ENCODE measurements at places on chromosomes 2 and 18. TPM values are rescaled to one million over a fixed set of nuclear protein-coding genes. Genes with fewer than 3 reads are reported as not detected.

Gene RPIA
- total RNA-seq: 9.8 TPM

DNA sequence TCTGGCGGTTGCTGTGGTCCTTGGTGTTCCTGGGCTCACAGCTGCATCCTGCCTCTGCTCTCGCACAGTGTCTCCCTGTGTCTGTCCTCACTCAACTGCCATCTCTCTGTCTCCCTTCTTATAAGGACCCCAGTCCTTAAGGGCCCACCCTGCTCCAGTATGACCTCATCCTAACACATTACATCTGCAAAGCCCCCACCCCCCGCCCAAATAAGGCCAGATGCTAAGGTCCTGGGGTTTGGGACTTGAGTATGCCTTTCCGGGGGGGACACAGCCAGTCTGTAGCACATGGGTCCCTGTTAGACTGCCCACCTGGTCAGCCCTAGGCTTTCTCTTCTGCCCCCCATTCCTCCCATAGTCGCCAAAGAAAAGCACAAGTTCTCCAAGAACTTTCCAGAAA lies 40.7 kb downstream of the FER1L5 start:
- no peaks in the 10 kb centered on the region for H3K4me1 ChIP-seq
- no peak for DNase-seq
- H3K4me3 ChIP-seq: no peak overlapping the region
- no peak overlapping the region for H3K27ac ChIP-seq

- H3K36me3 ChIP-seq: no peaks in the 10 kb centered on the region
- no peaks in the 10 kb centered on the region for H3K4me1 ChIP-seq
- no peak overlapping the region for H3K27ac ChIP-seq
- DNase-seq: no peak
- no peaks in the 10 kb centered on the region for H3K27me3 ChIP-seq
Observed at GRCh38 chr2:64498438-64498837, 25.7 kb upstream of the AFTPH start.

DNA sequence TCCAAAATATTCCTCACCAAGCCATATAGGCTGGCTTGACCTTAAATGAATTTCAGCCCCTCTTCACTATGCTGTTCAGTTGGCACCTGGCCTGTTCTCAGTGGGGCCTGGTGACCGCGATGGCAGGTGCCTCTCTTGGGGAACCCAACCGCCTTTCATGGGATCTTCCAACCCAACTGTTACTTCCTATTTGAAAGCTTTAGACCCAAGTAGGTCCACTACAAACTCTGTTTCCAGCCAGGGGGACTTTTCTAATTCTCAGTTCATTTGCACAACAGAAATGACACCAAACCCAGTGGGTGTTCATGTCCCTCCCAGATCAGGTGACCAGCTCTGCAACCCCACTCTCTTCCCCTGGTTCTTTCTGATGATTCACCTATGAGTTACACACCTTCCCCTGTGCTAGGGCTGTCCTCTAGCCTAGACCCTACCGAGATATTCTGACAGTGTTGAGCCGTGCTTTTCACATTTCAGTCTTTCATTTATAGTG lies 35.6 kb upstream of the NDUFV2 start:
- H3K4me1 ChIP-seq: no peaks in the 10 kb centered on the region
- no peak overlapping the region for H3K4me3 ChIP-seq
- no peaks in the 10 kb centered on the region for H3K27me3 ChIP-seq

DNA sequence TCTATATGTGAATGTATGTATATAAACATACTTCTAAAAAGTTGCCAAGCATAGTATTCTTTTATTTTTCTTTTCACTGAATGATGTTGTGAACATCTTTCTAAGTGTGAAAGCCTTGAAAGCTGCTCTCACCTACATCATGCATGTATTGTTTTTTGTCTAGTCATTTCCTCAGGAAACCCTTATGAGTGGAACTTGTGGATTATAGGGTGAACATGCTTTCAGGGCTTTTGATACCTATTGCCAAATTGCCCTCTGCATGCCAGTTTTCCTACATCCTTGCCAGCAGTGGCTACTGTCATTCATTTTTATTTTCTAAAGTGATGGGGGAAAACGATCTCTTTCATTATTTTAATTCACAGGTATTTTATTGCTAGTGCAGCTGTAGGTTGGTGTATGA lies 78.3 kb downstream of the ADAM23 start:
- H3K4me3 ChIP-seq: no peak overlapping the region
- no peaks in the 10 kb centered on the region for H3K27me3 ChIP-seq
- H3K4me1 ChIP-seq: no peaks in the 10 kb centered on the region
- no peaks in the 10 kb centered on the region for H3K36me3 ChIP-seq
- no peak overlapping the region for H3K27ac ChIP-seq

DNA sequence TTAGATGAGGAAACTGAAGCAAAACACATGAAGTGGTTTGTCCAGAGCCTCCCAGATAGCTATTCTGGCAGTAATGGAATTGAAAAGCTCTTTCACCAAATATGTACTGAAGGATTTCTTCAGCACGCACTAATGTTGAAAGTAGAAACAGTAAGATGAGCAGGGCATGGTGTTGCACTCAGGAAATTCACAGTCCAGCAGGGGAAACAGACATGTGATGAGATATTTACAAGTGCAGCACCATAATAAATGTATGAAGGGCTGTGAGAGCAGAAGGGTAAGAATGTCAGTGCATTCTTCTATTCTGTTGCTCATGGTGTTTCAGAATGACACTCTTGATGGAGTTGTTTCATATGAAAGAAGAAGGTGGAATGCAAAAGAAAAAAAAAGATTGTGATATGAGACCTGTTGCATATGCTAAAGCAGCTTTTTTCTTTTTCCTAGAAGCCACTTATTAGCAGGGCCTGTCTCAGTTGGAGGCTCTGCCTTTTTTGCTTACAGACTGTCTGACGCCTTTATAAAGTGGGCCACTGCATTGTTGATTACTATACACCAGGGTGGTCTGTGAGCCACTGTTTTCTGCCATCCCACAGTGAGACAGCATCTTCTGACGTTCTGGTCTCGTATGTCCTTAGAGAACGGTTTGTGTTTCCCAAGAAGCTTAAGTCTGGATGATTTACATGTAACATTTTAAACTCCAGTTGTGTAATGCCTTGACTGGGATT lies 516.9 kb downstream of the ARHGAP15 start:
- no peaks in the 10 kb centered on the region for H3K36me3 ChIP-seq
- H3K27me3 ChIP-seq: no peaks in the 10 kb centered on the region
- H3K27ac ChIP-seq: no peak overlapping the region
- no peak overlapping the region for H3K4me3 ChIP-seq
- DNase-seq: no peak

All from aorta (tissue), 5 donors.